Left forelimb (tissue), 1 donor: ENCODE measurements at places on chromosomes 5 and 9.
A peak's percentile ranks its signal among the peaks of the same experiment; 100 is the strongest.

GRCh38 chr5:60102961-60103693, 209.6 kb upstream of the PDE4D start:
- no peak for DNase-seq

- DNase-seq: no peak
Measured at GRCh38 chr9:110429453-110429852, 91.8 kb upstream of the TXNDC8 start.

GRCh38 chr9:137380606-137381005, 42.4 kb downstream of the EXD3 start:
- DNase-seq: peak; percentile 40

DNA sequence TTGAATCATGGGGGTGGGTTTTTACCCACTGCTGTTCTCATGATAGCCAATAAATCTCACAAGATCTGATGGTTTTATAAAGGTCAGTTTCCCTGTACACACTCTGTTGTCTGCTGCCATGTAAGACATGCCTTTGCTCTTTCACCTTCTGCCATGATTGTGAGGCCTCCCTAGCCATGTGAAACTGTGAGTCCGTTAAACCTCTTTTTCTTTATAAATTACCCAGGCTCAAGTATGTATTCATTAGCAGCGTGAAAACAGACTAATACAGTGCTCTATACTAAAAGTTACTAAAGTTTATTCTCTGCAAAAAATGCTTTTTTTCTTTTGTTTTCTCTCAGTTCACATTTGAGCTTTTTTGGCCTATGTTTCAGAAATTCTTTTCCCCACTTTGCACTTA, 33.9 kb upstream of the TLE4 start:
- no peak for DNase-seq

- DNase-seq: no peak
Measured at GRCh38 chr9:93493949-93494348, 40.6 kb upstream of the FAM120AOS start.
